ENCODE measurements at places on chromosomes 6 and 20.

GRCh38 chr6:150406948-150407347, 38.1 kb downstream of the IYD start:
- DNase-seq: no peak

GRCh38 chr20:37827605-37828004, 75.3 kb upstream of the VSTM2L start:
- DNase-seq: no peak

- DNase-seq: no peak
Observed at GRCh38 chr6:63560801-63561287, 11.4 kb upstream of the LOC128125822 start.

DNA sequence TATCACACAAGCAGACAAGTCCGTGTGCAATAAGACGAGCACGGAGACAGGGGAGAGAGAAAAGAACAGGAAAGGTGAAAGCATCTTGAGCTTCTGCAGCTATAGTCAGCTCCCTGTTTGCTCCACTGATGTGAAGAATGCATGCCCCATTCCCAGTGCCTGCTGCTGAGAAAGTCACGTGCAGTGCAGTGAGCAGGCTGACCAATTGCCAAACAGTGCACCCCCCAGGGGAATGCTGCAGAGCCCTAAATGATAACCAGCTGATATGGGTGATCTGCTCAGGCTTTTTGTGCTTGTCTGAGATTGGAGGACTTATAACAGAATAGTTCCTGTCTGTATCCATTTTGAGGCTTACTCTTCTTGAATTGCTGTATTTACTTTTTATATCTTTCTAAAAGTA, 121.5 kb downstream of the PACRG start:
- DNase-seq: no peak

DNA sequence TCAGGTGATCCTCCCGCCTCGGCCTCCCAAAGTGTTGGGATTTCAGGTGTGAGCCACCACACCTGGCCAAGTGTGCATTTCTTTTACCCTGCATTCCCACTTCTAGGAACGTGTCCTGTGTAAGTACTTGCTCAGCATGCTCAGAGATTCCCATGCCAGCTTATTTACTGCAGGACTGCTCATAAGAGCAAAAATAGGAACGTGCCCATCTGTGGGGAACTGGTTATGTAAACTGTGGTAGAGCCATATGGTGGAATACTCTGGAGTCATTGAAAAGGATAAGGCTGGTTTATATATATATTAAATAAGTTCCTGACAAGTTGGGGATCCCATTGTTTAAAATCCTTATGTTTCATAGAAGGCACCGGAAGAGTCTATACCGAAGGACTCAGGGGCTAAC, 38.2 kb upstream of the FANCE start:
- no peak for DNase-seq

- DNase-seq: no peak
Observed at GRCh38 chr6:145034664-145035063, 700.7 kb downstream of the EPM2A start.

GRCh38 chr20:48629069-48629959, 198.5 kb downstream of the PREX1 start:
- DNase-seq: no peak

GRCh38 chr20:33909331-33909921, 84.3 kb upstream of the RALY start:
- DNase-seq: no peak

DNA sequence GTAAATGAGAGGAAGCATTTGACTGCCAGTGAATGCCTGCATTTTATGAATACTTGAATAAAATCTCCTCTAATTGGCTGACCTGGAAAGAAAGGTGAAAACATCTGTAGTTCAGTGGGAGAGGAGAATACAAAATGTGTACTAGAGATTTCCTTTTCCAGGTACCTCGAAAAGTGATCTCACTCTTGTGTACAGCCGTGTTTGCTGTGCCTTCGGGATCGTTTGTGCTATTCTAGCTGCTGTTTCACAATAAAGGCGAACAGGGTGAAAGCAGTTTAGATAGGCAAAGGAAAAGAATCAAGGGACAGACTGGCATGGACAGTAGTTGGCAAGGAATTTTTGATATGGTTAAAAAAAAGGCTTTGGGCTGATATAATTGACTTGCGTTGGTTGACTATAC, 112.3 kb downstream of the ARID1B start:
- no peak for DNase-seq

DNA sequence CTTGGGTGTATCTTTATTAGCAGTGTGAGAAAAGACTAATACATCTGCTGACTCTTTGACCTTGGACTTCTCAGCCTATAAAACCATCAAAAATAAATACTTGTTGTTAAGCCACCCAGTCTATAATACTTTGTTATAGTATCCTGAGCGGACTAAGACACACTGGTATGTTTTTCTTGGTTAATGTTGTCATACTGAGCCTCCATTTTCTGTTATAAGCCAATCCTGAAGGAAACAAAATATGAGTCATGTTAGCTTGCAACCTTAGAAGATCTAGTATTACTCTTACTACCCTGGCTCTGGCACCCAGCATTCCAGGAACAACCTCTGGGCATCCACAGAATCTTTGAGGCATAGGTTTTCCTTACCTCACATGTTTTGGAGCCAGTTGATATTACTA, 307.2 kb downstream of the FRK start:
- DNase-seq: no peak

GRCh38 chr6:156600678-156601077, 176.5 kb upstream of the ARID1B start:
- DNase-seq: no peak

DNA sequence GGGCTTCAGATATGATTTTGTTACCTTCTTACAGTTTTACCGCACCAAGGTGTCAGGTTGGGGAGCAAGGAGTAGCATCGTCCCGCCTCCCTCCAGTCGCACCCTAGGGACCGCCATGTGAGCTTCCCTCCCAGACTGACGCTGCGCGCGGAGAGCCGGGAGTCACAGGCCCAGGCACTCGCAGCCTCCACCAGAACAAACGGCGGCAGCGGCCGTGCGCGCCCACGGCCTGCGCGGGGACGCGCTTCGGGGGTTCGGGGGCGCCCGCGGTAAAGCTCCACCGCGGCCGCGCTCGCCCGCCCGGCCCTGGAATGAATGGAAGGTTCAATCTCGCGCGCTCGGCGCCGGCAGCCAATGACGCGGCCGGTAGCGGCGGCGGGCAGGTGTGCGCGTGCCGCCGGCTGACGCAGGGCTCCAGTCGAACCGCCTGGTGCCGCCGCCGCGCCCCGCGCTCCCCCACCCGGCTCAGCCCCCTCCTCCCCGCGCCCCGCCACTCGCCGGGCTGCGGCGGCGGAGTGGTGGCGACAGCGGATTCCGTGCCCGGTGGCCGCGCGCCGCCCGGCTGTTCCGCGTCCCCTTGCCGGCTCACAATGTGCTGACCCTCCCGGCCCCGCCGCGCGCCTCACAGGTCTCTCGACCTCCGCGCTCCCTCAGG, 16.5 kb upstream of the LIN28B start:
- no peak for DNase-seq

- no peak for DNase-seq
Observed at GRCh38 chr20:6767536-6768227, at the start of gene BMP2. TSS of gene BMP2 (plus strand) at chr20:6767686. CDS start at chr20:6770127, 2,441 bp downstream.

DNA sequence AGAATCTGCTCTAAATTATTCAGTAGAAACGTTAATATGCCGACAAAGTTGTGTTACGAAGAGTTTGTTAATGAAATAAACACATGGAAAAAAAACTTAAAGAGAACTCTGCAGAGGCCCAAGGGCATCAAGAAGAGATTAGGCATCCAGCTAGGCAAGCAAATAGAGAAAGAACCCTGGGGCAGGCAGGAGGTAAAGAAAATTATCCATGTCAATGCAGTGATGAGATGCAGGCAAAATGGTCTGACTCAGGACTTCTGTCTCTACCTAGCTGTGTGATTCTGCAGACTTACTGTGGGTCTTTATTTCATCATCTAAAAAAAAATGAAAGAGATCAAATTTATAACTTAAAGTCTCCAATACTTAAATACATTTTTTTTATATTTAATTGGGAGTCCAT, 448.0 kb downstream of the HAO1 start:
- DNase-seq: no peak

GRCh38 chr6:160133441-160134336, 12.1 kb downstream of the SLC22A1 start:
- no peak for DNase-seq

DNA sequence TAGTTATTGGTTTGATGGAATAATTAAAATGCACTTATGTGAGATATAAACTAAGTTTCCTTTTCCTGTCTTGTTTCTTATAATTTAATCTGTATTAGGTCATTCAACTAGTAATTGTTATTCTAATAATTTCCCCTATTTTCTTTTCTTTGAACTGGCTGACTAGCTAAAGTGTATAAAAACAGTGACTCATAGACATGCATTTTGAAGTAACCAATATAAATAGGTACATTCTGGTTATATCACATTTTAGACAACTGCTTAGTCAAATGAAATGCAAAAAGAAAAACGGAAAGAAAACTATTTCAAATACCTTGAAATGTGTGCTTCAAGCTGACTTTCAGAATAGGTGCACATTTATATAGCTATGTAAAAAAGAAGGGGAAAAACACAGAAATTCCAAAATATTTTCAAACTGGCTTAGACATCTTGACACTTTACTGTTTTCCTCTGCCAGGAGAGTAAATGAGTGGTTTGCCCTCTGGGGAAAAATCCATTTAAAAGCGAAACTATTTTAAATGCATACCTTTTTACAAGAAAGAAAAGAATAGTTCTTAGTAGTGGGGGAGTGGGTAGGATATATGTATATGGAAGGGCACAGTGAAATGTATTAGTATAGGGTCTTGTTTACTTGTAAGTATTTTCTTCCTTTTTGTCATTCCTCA, 28.3 kb downstream of the KCNQ5 start:
- no peak for DNase-seq

- DNase-seq: no peak
Observed at GRCh38 chr20:15061955-15062354, 724.5 kb upstream of the FLRT3 start.

DNA sequence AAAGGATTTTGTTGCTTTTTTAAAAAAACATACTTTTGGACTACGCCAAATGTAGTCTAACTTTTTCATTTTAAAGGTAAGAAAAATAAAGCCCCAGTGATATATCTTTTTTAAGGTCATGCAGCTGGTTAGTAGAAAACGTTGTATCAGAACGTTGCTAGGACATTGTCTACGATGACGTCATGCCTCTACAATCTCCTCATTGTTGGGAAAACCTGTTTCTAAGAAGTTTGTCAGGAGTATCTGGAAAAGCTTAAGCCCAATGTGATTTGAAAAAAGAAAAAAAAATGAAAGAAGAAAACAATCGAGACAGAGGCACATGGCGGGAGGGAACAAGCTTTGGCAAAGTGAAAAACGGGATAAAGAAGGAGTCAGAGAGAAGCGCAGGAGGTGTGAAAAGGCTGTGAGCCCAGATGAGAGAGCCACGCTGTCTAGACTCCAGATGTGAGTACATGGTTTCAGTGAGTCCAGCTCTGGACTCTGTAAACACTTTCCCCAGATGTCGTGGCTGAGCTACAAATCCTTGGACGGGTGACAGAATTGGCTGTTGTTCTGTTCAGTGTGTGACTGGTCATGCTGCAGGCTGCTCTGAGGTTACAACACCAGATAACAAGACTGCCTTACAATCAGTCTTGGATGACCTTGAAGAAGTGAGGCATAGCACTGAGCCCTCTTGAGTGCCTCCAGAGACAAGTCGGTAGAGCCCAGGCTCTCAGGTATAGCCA, 656.7 kb upstream of the ID4 start:
- DNase-seq: no peak

- DNase-seq: no peak
Observed at GRCh38 chr6:79872986-79873385, 74.4 kb downstream of the ELOVL4 start.

- no peak for DNase-seq
Observed at GRCh38 chr20:3483784-3484183, 13.0 kb downstream of the ATRN start.

- DNase-seq: no peak
Observed at GRCh38 chr6:44143731-44144130, 14.9 kb upstream of the CAPN11 start.

- no peak for DNase-seq
Observed at GRCh38 chr20:43238833-43239232, 49.1 kb upstream of the PTPRT start.

DNA sequence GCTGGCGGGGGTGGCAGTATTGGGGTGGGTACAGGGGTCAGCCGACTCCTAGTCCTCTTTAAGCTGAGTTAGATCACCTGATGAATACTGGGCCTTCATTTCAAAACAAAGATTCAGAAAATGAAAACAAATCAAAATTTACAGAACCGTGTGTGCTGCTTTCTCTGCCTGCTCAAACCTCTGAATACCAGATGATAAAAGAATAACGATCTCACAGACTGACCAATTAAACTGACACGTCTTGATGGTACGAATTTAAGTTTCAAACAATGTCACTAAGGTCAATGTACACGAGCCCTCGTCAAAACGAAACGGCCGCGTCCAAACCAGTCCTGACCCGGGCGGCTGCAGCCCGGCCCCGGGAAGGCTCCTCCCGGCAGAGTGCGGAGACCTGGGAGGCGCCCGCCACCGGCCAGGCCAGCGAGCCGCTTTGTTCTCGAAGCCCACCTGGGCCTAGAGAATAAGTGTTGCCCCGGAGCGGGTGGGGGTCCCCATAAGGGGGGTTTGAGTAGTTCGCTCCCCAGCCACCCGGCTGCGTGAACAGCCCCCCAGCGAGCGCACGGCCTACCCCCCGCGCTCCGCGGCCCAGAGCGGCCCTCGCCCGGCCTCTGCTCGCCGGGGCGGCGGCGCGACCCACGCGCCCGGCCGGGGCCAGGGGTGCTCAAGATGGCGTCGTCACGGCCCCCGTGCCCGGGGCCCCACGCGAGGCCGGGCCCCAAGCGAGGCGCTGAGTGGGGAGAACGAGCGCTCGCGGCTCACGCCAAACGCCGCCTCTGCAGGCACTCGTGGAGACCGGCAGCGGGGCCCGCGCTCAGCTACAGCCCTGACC, 728 bp downstream of the PSMA7 start:
- DNase-seq: no peak

- no peak for DNase-seq
Observed at GRCh38 chr6:90444160-90444714, 142.6 kb downstream of the MAP3K7 start.

DNA sequence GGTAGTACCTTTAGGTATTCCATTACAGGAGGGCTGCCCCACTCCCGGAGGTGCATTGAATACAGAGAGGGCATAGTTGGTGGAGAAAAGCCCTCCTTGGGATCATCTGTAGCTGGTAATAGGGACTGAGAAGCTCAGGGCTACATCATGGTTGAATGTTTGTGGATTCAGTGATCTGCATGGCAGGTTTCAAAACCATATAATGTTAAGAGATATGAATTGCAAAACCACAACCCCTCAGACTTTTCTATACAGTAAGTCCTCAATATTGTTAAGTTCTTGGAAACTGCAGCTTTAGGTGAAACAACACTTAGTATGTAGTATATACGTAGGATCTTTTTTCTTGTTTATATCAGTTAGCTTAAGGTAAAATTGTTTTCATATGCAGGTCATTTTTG, 11.3 kb downstream of the TULP4 start:
- no peak for DNase-seq

DNA sequence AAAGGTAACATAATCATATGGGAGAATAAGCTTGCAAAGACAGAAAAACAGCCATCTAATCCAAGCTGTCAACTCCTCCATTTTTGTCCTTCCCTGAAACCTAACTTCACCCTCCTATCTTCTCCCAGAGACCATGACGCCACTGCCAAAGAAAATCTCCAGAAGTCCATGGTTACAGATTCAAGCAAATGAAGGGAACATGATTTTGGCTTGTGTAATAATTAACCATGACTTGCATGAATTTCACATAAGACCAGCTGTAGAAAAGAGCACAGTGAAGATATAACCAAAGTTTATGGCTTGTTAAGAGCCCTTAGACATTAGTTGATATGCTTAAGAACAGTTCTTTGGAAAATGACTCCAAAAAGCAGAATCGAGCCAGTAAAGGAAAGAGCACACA, 342.1 kb upstream of the NRSN1 start:
- no peak for DNase-seq
